ENCODE measurements at places on chromosomes 13 and 19. TPM values are rescaled to one million over a fixed set of nuclear protein-coding genes. Genes with fewer than 3 reads are reported as not detected.

Gene SCEL
- total RNA-seq, result not detected

Gene FOSB
- total RNA-seq, result 5.4 TPM

Gene FBXO27
- 7.9 TPM for total RNA-seq

Gene AP1M1
- 26.5 TPM for total RNA-seq

Gene PGLYRP2
- not detected for total RNA-seq

Gene DNAAF3
- 12.0 TPM for total RNA-seq

Gene ZNF808
- 13.5 TPM for total RNA-seq

Gene FGF14
- 0.43 TPM for total RNA-seq

Gene ACP7
- 0.22 TPM for total RNA-seq

Gene ZNF160
- total RNA-seq, result 86.0 TPM

Gene ALKBH6
- total RNA-seq, result 16.3 TPM

Gene NCCRP1
- total RNA-seq, result 1.0 TPM

Gene PTOV1
- total RNA-seq, result 218 TPM

Gene DDX49
- 23.4 TPM for total RNA-seq

Gene TDRD12
- total RNA-seq, result 0.07 TPM

Gene CASP14
- not detected for total RNA-seq

Gene C13orf42
- total RNA-seq, result 0.96 TPM

Gene THSD1
- total RNA-seq, result 0.74 TPM

Gene NALCN
- 0.53 TPM for total RNA-seq

Gene PLD3
- total RNA-seq, result 289 TPM

Gene ZNF229
- 11.2 TPM for total RNA-seq

Gene CATSPERD
- total RNA-seq, result not detected

Gene TECR
- total RNA-seq, result 41.9 TPM

Gene GAPDHS
- not detected for total RNA-seq

Gene TGFBR3L
- 1.8 TPM for total RNA-seq

Gene KIR3DL1
- total RNA-seq, result not detected

Gene URAD
- not detected for total RNA-seq

Gene ONECUT3
- 0.09 TPM for total RNA-seq

Gene KLK11
- total RNA-seq, result not detected

Gene SEMA6B
- 82.3 TPM for total RNA-seq

Gene TMEM86B
- 3.3 TPM for total RNA-seq

Gene ZNF816
- total RNA-seq, result 27.7 TPM

Gene ZNF837
- total RNA-seq, result 1.4 TPM
